Right lung (tissue), 10 donors: ENCODE measurements at places on chromosomes 5 and 9. TPM values are rescaled to one million over a fixed set of nuclear protein-coding genes. Genes with fewer than 3 reads are reported as not detected.

SH3GLB2 gene
- 67.8 TPM for polyA plus RNA-seq

NMUR2 gene
- 0.40 TPM for polyA plus RNA-seq

STPG3 gene
- 0.98 TPM for polyA plus RNA-seq

F12 gene
- 0.10 TPM for polyA plus RNA-seq

DBH gene
- 2.2 TPM for polyA plus RNA-seq

PCDHA11 gene
- polyA plus RNA-seq: 0.74 TPM

KLHL3 gene
- 27.2 TPM for polyA plus RNA-seq

DNA sequence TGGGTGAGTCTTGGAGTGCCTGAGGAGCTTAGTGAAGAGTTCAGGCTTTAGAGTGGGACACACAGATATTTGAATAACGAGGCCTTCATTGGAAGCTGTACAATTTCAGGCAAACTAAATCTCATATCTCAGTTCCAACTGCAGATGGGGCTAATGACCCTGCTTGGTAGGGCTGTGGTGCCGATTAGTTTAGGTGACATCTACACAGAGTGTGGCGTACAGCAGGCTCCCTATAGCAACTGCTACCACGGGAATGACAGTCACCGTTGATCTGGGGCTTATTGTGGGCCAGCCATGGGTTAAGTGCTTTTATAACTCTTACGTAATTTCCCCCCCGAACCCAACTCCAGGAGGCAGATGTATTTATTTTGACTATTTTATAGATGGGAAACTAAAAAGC lies 70.8 kb downstream of the FAT2 start:
- DNase-seq: no peak

DNA sequence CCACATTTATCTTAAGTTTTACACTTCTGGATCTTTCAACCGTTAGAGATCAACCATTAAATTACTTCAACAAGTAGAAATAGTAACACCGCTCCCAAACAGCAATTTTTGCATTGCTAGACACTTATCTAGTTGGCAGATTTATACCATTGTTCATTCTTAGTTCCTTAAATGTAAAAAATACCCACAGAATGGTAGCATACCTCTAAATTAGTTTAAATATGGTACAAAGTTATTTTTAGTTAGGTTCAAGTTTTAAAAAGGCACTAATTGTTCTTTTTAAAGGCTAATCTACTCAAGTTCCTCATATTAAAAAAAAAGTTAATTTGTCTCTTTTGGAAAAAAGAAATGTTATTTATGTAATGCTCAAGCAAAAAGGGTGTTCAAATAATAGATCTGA lies 8.1 kb downstream of the PFDN1 start:
- no peak for DNase-seq

GRCh38 chr5:174430940-174431339 lies 293.4 kb upstream of the MSX2 start:
- DNase-seq: no peak

GRCh38 chr9:21681641-21682040 lies 120.8 kb upstream of the MTAP start:
- DNase-seq: no peak

- DNase-seq: no peak
Measured at GRCh38 chr5:82735160-82735789, 341.9 kb downstream of the TMEM167A start.

- DNase-seq: no peak
Measured at GRCh38 chr9:22265038-22265437, 181.6 kb upstream of the DMRTA1 start.

GRCh38 chr5:24444414-24444813 lies 200.4 kb downstream of the CDH10 start:
- DNase-seq: no peak

GRCh38 chr5:139186261-139186660 lies 11.9 kb downstream of the SIL1 start:
- DNase-seq: no peak

GRCh38 chr5:89010512-89010911 lies 127.5 kb upstream of the MEF2C start:
- DNase-seq: no peak

DNA sequence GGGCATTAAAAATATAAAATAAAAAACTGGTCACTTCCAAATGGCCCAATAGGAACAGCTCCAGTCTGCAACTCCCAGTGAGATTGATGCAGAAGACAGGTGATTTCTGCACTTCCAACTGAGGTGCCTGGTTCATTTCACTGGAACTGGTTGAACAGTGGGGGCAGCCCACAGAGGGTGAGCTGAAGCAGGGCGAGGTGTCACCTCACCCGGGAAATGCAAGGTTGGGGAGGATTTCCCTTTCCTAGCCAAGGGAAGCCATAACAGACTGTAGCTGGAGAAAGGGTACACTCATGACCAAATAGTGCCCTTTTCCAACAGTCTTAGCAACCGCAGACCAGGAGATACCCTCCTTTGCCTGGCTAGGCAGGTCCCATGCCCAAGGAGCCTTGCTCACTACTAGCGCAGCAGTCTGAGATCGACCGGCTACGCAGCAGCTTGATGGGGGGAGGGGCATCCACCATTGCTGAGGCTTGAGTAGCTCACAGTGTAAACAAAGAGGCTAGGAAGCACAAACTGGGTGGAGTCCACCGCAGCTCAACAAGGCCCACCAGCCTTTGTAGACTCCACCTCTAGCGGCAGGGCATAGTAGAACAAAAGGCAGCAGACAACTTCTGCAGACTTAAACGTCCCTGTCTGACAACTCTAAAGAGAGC lies 12.7 kb downstream of the RLN1 start:
- DNase-seq: peak; percentile 24

DNA sequence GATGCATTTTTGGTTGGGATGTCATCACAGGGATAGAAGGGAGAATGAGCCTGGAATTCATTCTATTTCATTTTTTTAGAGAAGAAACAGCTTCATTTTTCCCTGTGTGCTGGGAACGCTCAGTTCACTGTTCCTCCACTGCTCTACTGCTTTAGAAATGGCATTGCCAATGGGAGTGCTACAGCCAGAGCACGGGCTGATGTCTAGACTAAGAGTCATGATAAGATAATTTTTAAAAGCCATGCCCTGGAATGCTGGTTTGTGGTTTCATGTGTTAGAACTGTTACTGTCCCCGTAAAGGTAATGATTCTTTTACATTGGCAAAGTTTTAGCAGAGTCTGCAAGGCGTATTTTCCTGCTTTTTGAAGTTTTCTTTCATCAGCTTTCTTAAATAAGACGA lies 119.6 kb downstream of the SEMA6A start:
- DNase-seq: no peak

- DNase-seq: no peak
Measured at GRCh38 chr5:79617539-79617938, 5.3 kb downstream of the TENT2 start.

DNA sequence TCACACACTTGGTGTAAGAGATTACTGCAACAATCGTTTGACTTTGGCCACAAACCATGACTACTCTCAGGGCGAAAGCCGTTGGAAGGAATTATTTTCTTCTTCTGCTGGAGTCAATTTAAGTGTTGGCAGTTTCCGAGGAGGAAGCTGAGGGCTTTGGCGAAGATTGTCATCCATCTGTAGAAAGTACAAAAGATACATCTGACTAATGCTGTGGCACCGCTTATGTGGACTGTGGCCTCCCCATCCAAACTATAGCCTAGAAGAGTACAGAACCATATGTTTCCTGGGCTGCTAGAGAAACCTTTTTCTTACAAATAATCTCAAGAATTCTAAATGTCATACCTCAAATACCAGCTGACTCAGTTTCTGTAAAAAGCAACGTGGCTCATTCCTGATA lies 7.4 kb downstream of the MTX3 start:
- DNase-seq: no peak

- no peak for DNase-seq
Measured at GRCh38 chr5:2186472-2187015, 303.8 kb upstream of the IRX4 start.

- DNase-seq: no peak
Measured at GRCh38 chr9:92977279-92977678, 30.0 kb downstream of the FGD3 start.

DNA sequence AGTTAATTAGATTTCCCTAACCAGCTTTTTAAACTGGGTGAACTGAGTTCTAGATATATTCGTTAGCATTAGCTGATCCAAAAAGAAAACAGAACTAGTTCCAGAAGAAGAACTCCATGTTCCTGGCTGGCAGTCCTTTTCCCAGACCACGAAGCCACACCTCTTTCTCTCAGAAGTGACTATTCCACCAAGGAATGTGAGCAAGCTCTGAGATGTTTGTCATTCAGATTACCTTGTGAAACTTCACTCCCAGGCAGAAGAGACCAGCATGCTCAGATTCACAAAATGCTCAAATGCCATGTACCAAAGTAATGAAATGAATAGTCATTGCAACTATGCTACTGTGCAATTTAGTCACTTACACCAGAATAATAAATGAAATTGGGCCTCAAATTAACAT lies 4.4 kb upstream of the SSBP2 start:
- DNase-seq: no peak

GRCh38 chr9:8871796-8872445 lies 1072.3 kb upstream of the DMAC1 start:
- DNase-seq: no peak

DNA sequence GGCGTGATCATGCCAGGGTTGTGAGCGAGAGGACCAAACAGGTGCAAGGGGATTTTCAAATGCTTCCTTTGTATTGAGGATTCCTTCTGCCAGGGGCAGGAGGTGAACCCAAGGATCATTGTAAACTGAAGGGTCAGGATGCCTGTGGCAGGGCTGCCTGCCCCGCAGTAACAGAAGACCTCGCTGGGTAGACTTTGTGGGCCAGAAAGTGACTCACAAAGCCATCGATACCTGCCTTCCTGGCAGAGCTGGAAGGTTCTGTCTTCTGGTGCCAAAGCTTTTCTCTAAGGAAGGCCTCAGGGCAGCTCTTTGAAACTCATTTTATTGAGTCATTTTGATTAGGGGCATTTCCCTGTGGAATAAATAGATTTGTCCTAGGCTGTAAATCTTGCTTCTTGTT lies 223.4 kb downstream of the ICE1 start:
- DNase-seq: no peak

DNA sequence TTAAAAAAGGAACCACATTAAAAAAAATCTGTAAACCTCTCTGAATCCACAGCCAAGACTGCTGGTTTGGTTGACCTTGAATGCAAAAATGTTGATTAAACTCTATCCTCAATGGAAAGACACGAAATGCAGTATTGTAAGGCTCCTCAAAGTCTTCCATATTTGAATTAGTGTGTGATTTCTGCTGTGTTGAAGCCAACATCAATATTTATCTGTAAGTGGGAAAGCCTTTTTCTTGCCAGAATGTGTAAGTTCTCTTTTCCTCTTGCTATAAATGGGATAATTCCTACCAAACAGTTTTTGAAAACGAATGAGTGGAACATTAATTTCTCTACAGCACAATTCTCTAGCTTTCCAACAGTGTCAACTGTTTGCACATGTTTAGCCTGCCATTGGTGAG lies 422.1 kb upstream of the TNC start:
- peak; percentile 29 for DNase-seq

- peak; percentile 68 for DNase-seq
Measured at GRCh38 chr5:135587721-135588663, 9.2 kb upstream of the CXCL14 start.
